ENCODE measurements at places on chromosomes 13 and 19.

- no peak for DNase-seq
These were observed 422.1 kb downstream of the COG6 start for GRCh38 chr13:40077396-40078027.

DNA sequence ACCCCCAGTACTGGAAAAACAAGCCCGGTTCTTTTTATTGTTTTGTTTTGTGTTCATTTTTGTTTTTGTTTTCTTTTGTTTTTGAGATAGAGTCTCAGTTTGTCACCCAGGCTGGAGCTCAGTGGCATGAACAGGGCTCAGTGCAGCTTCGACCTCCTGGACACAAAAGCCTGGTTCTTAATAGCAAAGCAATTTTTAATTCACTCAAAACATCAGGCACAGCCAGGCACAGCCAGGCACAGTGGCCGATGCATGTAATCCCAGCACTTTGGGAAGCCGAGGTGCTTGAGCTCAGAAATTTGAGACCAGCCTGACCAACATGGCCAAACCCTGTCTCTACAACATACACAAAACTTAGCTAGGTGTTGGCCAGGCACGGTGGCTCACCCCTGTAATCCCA is 30.7 kb downstream of the INSR start:
- no peak for DNase-seq

- no peak for DNase-seq
These were observed 4.3 kb upstream of the ZNF17 start for GRCh38 chr19:57406516-57407123.

- DNase-seq = no peak
These were observed 30.3 kb downstream of the RASA3 start for GRCh38 chr13:114102131-114102520.

DNA sequence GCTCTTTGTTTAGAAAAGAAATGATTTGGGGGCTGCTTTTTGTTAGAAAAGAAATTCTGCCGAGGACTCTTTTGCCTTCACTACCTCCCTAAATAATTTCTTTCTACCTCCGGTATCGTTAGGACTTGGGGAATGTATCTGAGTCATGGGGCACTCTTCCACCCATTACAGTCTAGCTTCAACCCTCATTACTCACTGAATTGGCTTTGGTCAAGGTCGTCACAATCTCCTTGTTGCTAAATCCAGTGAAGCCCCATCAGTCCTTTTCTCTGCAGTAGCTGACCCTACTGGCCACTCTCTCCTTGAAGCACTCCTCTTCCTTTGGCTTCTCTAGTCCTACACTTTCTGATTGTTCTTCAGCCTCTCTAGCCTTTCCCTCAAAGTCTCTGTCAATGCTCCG is 34.0 kb downstream of the WDR87 start:
- no peak for DNase-seq

- no peak for DNase-seq
These were observed 28.5 kb downstream of the CCNE1 start for GRCh38 chr19:29840066-29840950.

Measured in GOT3 (cell line).